ENCODE measurements at places on chromosomes 5 and 9. TPM values are rescaled to one million over a fixed set of nuclear protein-coding genes. Genes with fewer than 3 reads are reported as not detected.

ZBTB43 gene
- 10.4 TPM for total RNA-seq

TLE1 gene
- total RNA-seq, result 81.8 TPM

MYMK gene
- not detected for total RNA-seq

HSPA9 gene
- total RNA-seq, result 225 TPM

DMRTA1 gene
- 2.1 TPM for total RNA-seq

CD180 gene
- 0.21 TPM for total RNA-seq

KCNN2 gene
- not detected for total RNA-seq

LOX gene
- total RNA-seq, result 23.4 TPM

C5orf63 gene
- total RNA-seq, result 7.2 TPM

AQP3 gene
- total RNA-seq, result 92.6 TPM

C5orf58 gene
- total RNA-seq, result not detected

ATOX1 gene
- 108 TPM for total RNA-seq

ZNF879 gene
- total RNA-seq, result 3.7 TPM

TEK gene
- total RNA-seq, result 20.0 TPM

RPP25L gene
- 45.9 TPM for total RNA-seq

SLC6A19 gene
- total RNA-seq, result not detected

POC5 gene
- total RNA-seq, result 39.9 TPM

FLT4 gene
- 34.2 TPM for total RNA-seq

Measured in tibial nerve (tissue), 4 donors.